ENCODE measurements at places on chromosomes 16 and 17.

DNA sequence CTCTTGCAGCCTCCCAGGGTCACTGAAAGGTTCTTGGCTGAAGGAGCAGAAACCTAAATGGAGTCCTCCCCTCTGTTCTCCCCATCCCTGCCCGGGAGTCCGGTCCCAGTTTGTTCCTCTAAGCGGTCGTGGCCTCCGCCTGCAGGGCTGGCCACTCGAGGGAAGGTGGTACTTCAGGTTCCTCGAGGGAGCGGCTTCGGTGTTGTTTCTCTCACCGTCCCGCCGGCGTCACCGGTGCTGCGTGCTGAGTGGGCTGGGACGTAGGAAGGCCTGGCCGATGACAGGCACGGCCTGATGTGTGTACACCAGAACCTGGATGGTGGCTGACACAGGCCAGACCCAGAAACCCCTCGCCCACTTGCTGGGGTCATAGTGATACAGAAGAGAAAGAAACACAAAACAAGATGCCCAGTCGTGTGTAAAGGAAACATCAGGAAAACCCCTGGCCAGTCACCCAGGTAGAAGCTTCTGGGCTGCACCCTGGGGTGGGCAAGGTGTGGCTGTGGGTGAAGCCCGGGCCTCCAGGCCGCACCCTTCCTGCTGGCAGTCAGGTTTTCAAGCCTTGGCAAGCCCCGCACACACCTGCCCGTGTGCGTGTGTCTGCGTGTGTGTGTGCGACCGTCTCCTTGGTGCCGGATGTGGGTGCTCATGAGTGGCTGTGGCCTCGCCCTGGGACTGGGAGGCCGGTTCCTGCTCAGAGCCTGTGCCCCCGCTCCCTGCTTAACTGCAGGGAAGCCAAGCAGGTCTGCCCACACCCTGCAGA is 52.0 kb downstream of the BAIAP2 start:
- no peak for DNase-seq

DNA sequence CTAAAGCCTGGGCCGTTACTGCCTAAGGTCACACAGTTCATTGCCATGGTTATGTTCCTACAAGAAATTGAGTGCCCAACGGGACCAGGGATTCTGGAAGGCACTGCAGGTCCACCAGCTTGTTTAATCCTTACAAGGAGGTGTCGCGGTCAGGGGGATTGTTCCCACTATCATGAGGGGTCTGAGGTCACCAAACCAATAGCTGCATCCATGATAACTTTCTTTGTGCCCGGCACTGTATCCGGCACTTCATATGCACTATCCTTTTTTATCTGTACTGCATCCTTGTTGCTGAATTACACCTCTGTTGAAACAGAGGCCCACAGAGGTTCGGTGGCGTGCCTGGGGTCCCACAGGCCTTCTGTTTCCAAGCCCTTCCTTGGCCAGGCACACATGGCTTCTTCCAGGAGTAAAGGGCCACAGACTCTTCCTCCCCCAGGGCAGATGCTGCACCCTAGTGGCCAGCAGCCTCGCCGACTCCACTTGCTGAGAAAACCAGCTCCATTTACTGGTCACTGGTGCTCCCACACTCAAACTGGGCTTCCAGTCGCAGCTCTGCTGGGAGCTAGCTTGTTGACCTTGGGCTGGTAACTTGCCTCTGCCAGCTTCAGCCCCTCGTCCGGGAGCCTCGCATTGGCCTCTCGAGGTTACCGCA is 82.0 kb upstream of the PLCG2 start:
- no peak for DNase-seq

GRCh38 chr16:10367616-10368188 is 18.2 kb upstream of the ATF7IP2 start:
- DNase-seq: no peak

GRCh38 chr17:38663125-38663751 is 11.5 kb downstream of the EPOP start:
- no peak for DNase-seq

- no peak for DNase-seq
These were observed 33.3 kb downstream of the TOM1L1 start for GRCh38 chr17:54933921-54934320.

GRCh38 chr17:3558603-3559269 is 1.1 kb upstream of the TRPV3 start:
- DNase-seq: no peak

DNA sequence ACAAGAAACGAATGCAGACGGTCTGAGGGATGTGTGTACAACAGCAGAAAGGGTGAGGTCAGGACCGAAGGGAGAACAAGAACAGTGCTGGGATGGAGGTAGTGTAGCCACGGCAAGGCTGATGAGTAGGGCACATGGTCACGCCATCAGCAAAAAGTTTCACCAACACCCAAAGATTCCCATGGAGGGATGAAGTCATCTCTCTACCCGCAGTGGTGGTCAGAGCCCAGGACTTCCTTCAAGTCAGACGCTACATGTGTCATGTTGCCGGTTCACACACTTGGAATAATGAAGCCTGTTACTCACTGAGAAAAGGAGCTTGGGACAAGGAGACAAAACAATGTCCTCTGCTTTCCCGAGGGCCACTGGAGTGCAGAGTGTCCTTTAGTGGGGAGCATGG is 79.7 kb downstream of the SALL1 start:
- no peak for DNase-seq

DNA sequence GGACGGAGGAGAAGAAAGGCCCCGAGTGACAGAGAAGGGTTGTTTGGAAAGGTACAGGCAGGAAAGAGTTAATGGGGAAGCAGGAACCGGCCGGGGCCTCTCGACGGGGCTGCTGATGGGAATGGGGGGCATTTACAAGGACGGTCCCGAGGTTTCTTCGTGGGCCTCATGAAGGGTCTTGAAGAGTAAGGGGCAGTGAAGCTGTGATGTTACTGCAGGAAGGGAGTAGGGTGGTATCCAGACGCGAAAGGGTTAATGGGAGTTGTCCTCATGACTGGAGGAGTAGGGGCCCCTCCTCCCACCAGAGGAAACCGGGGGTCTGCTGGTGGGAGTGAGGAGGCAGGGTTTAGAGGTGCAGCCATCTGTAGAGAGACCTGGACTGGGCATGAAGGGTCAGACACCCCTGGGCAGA is 481 bp downstream of the PDK2 start:
- DNase-seq: no peak

GRCh38 chr17:19409509-19409908 is 1.5 kb upstream of the RNF112 start:
- DNase-seq: peak; percentile 64

DNA sequence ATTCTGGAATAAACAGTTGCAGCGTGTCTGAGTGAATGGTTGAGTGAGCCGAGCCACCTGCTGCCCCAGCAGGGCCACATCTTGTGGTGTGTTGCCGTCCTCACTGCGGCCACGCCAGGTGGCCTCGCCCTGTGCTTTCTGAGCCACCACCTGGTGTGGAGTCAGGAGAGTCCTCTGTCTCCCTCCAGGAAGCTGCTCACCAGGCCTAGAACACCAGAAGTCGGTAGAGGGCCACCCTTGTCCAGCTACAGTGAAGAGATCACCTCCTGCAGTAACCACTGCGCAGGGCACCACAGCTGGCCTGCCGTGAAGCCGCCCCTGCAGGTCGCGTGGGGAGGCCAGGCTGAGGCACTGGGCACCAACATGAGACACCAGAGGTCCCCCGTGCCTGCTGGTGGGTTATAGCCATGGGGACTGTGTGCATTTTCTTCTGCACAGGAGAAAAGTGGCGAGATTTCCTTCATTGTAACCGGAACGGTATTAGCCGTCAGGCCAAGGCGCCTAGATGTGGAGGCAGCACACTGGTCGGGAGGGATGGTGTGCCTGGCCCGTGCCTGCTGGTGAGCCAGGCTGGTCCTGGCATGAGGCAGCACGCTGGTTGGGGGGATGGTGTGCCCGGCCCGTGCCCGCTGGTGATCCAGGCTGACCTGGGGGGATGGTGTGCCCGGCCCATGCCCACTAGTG is 28.9 kb upstream of the FOXK2 start:
- DNase-seq: no peak

DNA sequence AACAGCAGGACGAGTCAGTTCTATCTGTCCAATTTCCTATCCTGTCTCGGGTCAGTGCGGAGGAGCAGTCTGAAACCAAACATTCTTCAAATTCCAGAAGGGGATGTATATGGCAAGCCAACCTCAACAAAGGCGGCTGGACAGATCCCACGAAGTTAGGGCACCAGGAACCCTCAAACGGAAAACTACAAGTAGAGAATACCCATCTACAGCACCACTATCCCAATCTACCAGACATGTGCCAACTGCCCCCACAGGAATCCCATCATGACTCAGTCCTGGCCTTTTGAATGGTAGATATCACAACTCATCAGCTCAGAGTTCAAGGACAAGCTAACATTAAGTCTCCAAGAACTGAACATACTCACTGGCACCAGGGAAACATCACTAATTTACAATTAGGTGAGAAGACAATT is 2.3 kb downstream of the NAT9 start:
- no peak for DNase-seq

- DNase-seq: no peak
These were observed 6.0 kb upstream of the DPEP1 start for GRCh38 chr16:89607453-89607852.

GRCh38 chr16:12188061-12188934 is 211.8 kb downstream of the SNX29 start:
- no peak for DNase-seq

DNA sequence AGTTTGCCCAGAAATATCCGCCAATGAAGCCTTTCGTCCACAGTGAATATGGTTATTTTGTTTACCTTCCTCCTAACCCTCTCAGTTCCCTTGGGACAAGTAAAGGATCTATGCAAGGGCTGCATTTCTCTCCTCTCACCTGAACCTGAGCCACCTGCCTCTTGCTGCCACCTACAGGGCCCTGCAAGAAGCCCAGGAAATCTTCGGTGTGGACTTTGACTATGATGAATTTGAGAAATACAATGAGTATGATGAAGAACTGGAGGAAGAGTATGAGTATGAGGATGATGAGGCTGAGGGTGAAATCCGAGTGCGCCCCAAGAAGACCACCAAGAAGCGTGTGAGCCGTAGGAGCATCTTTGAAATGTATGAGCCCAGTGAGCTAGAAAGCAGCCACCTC is 14.0 kb downstream of the SUPT6H start:
- no peak for DNase-seq

GRCh38 chr17:36593656-36594316 is 2.1 kb downstream of the DHRS11 start:
- no peak for DNase-seq

GRCh38 chr17:6868582-6868981 is 37.1 kb upstream of the TEKT1 start:
- DNase-seq: no peak

DNA sequence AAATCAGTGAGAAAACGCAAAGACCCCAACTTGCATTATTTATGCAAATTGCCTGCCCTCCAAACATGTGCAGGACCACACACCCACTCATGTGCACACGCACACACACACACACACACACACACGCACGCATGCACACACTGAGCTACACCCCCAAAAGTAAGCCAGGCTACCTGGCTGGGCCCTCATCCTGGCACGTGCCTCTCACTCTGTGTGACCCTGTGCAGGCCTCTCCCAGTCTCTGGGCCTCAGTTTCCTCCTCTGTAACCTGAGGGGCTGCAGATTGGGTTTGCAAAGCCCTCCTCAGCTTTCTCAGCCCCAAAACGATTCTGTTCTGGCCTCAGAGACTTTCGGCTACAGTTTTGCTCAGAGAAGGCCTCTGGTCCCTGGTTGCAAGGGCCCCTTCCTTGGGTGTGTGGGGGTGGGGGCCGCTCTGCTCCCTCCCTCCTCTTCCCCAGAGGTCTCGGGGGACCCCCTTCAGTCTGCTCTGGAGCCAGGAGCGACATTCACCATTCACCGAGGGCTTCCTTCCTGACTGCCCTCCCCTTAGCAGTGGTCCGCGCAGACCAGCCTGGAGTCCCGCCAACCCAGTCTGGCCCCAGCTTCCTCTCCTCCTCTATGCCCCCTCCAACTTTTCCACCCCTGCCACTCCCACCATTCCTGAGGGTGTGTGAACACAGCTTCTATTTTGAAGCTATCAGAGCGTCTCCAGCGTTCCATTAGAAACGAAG is 5.4 kb upstream of the PIK3R6 start:
- DNase-seq: no peak

DNA sequence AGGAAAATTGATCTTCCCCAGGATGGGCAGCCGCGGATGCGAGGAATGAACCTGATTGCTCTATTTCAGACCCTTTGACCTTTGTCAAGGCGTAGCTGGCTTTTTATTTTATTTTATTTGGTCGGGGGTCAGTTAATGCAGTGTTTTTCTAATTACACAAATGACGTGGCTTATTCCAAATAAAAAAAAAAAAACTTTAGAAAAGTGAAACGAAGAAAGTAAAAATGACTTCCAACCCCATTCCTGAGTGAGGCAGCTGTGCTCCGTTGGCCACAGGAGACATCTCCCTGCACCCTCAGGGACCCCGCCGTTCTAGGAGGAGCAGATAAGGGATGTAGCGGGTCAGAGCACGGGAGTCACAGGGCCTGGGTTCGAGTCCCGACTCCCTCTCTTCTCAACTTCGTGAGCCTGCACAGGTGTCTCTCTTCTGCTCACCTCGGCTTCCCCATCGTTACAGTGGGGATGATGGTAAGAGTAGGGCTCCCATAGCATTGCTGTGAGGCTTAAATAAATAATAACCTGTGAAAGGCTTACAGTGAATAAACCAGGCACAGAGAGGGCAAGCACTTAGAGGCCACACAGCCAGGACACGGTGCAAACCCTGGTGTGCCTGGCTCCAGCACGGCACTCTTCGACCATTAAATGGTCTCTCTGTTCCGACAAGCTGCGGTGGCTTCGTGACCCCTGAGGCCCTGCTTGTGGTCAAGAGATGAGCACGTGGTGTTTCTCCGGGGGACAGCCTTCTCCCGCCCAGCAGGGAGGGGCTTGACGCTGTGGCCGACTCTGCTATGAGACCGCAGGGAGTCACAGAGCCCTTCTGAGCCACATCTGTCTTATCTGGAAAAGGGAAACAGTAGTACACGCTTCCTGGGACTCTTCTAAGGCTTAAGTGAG is 10.2 kb downstream of the FOXF1 start:
- DNase-seq: no peak

GRCh38 chr17:1592751-1593629 is 30.4 kb upstream of the PITPNA start:
- DNase-seq: no peak

DNA sequence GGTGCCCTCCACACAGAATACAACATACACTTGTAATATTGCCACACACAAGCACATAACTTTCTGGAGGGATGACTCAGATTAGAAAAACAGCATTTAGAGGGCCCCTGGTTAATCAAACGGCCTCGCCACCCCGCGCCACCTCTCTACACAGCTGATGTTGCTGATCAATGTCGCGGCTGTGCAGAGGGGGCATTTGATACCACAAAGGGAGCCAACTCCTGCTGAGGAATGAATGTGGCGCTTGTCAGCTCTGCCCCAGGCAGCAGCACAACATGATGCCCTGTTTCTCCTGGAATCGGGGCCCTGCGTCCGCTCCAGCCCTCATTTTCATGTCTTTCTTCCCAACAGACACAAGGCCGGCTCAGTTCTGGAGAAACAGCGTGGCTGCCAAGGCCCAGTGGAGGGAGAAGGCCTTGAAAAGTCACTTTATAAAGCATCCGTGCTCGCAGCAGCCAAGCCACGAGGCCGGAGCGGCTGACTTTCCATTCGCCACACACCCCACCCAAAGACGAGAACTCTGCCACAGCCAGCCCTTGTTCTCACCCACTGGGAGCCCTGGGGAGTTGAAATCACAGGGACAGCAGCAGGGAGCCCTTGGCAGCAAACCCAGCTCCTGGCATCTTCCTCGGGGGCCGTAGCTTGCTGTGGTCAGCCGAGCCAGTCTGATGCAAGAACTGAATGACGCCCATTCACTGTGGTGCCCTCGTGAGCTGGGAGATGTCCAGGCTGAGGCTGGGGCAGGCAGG is 65.6 kb downstream of the XYLT1 start:
- DNase-seq: no peak

GRCh38 chr16:54431041-54431996 is 144.7 kb upstream of the IRX3 start:
- peak; percentile 12 for DNase-seq

All from BJ (cell line).